ENCODE measurements at places on chromosomes 13 and 19. TPM values are rescaled to one million over a fixed set of nuclear protein-coding genes. Genes with fewer than 3 reads are reported as not detected.

F10 gene
- total RNA-seq = 0.29 TPM

CD33 gene
- not detected for total RNA-seq

COL5A3 gene
- total RNA-seq = 9.1 TPM

KCNJ14 gene
- total RNA-seq = 0.59 TPM

LILRA1 gene
- total RNA-seq = not detected

WDR88 gene
- total RNA-seq = not detected

ZNF554 gene
- 5.8 TPM for total RNA-seq

PSG3 gene
- total RNA-seq = not detected

EFNA2 gene
- total RNA-seq = not detected

DNA sequence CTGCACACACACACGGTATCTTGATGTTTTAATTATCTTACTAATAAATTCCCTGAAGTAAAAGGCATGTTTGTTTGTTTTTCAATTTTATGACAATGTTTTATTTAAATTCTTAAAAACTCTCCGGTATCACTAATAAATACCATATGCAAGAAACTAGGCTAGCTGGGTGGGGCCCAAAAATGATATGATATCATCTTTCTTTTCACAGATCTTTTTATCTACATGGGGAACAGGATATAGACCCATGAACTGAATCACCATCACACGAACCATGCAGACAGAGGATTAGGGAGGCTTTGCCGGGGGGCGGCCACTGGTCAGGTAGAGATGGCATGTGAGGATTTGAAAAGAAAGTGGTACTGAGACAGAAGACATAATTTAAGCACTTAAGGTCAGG is 266.4 kb downstream of the ENOX1 start:
- no peak for DNase-seq

GRCh38 chr19:1113030-1113985 is 9.5 kb downstream of the GPX4 start:
- peak; percentile 100 for DNase-seq

GRCh38 chr13:98285852-98286594 is 109.0 kb upstream of the RNF113B start:
- DNase-seq = no peak

GRCh38 chr13:110272651-110273050 is 34.3 kb downstream of the COL4A1 start:
- DNase-seq = no peak

DNA sequence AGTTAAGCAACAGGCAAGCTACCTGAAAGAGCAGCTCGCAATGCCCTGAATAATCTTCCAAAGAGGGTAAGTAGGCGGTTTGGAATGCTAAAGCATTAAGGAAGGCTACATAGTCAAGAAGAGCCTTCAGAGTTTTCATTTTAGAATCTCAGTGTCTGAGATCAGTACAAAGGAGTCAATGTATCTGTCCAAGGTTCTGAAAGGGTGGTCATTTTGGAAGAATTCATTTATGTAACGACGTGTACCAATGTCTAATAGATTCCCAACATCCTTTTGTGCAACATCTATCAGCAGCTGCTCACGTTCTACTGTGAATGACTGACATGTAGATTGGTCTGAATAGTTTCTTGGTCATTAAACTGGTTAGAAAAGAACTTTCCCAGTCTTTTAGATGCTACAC is 15.2 kb downstream of the ZNF665 start:
- DNase-seq = peak; percentile 48

- peak; percentile 87 for DNase-seq
Measured at GRCh38 chr19:18967358-18968146, 26.5 kb upstream of the HOMER3 start.

DNA sequence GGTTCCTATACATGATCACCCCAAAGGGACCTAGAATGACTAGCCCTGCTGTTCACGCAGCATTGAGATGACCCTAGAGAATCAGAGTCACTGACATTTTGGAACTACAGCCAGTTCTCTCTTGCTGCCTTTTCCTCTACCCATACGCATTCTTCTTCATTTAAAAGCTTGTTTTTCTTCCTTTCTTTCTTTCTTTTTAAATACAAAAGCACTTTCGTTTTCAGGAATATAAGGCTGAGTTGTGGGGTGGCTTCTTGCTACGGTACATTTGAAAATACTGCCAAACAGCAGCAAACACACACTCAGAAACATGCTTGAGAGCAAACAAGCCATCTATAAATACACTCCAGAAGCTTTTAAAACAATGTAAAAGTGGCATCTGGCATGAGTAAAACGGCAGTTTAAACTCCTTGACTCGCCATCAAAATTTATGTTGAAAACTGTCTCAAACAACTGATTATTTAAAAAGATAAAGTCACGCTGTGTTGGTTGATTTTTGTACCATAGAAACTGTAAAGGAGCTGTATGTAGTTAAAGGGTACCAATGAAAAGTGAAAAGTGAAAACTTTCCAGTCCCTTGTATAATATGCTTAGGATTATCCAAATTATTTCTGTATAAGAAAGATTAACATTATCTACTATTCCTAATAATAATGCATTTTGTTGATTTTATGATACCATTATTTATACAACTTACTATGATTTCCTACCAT is 95.6 kb downstream of the PCDH9 start:
- DNase-seq = peak; percentile 27

DNA sequence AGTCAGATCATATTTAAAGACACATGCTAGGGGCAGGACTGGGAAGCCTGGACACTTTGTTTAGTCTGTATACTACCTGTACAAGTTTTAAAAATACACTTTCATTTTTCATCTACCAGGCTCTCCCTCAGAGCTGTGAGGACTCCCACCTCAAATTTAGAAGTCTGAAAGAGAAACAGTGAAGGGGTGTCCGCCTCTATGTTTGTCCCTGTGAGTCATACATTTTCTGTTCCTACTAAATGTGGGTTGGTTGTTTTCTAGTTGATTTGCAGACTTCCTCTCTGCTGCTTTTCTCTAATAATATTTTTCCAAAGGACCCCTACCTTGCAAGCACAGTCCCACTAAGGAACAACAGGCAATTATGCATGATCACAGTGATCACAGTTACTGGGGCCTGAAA is 110.5 kb downstream of the ENOX1 start:
- no peak for DNase-seq

DNA sequence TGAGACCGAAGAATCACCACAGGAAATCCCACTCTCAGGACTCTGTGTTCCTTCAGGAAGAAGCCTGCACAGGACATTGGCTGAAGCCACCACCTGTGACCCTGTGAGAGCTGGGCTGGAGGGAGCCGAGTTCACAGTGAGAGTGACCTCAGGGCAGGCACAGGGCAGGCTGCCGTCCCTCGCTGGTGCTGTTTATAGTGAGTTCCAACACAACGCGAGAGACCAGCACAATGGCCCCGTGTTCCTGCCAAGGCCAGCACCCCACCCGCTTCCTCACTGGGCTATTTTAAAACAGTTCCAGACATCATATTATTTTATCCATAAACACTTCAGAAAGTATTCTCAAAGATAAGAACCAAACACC is 18.4 kb upstream of the GAS6 start:
- peak; percentile 80 for DNase-seq

- peak; percentile 98 for DNase-seq
Measured at GRCh38 chr19:2491130-2491801, 15.3 kb downstream of the GADD45B start.

DNA sequence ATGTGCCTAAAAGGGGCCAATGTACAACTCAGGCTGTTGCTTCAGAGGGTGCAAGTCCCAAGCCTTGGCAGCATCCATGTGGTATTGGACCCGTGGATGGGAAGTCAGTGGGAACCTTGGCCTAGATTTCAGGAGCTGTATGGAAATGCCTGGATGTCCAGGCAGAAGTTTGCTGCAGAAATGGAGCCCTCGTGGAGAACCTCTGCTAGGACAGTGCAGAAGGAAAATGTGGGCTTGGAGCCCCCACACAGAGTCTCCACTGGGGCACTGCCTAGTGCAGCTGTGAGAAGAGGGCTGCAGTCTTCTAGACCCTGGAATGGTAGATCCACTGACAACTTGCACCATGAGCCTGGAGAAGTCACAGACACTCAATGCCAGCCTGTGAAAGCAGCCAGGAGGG is 28.5 kb downstream of the GPC5 start:
- no peak for DNase-seq

GRCh38 chr19:18700501-18701249 is 17.2 kb downstream of the CRTC1 start:
- DNase-seq = peak; percentile 98

DNA sequence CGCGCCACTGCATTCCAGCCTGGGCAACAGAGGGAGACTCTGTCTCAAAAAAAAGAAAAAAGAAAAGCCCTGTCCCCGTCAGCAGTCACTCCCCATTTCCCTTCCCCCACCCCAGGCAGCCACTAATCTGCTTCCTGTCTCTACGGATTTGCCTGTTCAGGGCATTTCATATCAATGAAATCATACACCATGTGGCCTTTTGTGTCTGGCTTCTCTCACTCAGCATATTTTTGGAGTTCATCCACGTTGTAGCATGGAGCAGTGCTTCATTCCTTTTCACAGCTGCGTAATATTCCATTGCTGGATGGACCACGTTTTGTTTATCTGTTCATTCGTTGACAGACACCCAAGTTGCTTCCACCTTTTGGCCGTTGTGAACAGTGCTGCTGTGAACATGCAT is 36.1 kb upstream of the KLF2 start:
- DNase-seq = no peak

- no peak for DNase-seq
Measured at GRCh38 chr13:105971312-105971711, 564.1 kb downstream of the EFNB2 start.

DNA sequence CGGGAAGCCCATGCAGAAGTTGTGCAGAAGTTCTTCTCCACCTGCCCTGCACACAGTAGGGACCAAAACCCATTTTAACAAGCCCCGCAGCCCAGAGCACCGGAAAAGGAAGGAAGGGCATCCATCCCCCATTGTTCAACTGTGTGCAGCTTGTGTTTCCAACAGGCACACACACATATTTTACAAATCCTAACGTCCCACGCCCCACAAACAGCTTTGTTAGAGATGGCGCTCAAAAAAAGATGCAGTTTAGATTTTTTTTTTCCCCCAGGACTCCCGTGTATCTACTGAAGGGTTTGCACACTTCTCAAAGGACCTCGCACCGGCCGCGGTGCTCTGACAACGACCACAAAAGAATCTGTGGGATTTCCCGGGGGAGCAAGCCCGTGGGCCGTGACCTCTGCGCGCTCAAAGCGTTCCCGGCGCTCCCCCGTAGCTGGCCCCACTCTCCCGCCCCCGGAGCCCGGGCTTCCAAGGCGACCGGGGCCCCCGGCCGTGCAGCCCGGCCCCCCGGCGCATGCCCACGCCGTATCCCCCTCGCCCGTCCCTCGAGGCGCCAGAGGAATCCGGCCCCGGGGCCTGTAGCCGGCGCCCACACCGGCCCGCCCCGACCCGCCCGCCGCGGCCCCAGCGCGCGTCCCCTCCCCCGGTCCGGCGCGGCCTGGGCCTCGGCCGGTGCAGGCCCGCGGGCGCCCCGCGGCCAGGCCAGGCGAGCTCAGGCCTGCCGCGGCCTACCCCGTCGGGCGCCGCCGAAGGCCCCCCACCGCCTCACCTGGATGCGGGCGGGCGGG is 523 bp downstream of the ELAVL1 start:
- peak; percentile 88 for DNase-seq

GRCh38 chr13:91661692-91662490 is 263.5 kb downstream of the GPC5 start:
- peak; percentile 17 for DNase-seq

GRCh38 chr19:30044273-30045248 is 102.5 kb downstream of the URI1 start:
- DNase-seq = no peak

GRCh38 chr19:3868770-3869456 is at the start of gene ZFR2:
Gene ZFR2, minus strand, starts transcription at chr19:3869038. Its CDS starts 21 bp downstream, at chr19:3869017.
- peak; percentile 76 for DNase-seq

Measured in osteoblast (primary cell).